ENCODE measurements at places on chromosomes 2 and 18.

DNA sequence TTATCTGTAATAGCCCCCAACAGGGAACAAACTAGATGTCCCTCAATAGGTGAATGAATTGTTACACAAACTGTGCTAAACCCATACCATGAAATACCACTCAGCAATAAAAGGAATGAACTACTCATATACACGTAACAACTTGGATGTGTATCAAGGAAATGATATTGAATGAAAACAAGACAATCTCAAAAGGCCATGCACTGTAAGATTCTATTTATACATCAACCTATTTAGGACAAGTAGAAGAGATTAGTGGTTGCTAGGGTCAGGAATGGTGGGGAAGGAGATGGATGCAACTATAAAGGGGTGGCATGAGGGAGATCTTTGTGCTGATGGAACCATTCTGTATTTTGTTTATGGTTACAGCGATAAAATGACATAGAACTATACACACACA lies 47.1 kb downstream of the KANSL3 start:
- no peak for DNase-seq

DNA sequence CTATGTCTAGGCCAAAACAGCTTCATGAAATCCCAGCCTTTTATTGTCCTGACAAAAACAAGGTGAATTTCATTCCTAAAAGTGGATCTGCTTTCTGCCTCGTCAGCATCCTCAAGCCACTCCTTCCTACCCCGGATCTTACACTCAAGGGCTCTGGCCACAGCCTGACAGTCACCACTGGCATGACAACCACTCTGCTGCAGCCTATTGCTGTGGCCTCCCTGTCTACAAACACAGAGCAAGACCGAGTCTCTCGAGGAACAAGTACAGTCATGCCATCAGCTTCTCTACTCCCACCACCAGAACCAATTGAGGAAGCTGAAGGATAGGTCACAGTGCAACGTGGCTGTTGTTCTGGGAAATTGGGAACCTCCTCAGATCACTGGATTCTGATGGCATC lies 106.1 kb downstream of the ICA1L start:
- no peak for DNase-seq

GRCh38 chr2:21372654-21373053 lies 248.9 kb downstream of the TDRD15 start:
- no peak for DNase-seq

GRCh38 chr2:172437419-172438341 lies 10.3 kb downstream of the ITGA6 start:
- DNase-seq: no peak

DNA sequence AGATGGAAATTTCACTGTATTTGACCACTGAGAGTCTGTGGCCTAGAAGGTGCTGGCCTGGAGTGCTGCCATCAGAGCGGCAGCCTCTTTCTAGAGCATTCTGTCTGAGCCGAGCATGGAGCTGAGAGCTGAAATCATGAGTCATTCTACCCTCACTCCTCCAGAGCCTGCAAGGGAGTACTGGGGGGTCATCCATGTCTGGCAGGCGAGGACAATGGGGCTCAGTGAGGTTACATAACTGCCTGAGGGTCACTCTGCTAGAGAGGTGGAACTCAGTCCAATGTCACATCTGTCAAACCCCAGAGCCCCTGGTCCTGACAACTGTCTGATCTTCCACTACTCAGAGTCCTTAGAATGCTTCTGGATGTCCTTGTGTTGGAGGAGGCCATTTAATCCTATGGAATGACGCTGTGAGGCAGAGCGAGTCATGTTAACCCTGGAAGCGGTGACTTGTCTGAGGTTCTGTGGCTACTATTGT lies 65.3 kb downstream of the HAUS1 start:
- no peak for DNase-seq

- DNase-seq: no peak
These were observed 276.4 kb upstream of the HS6ST1 start for GRCh38 chr2:128594953-128595677.

- no peak for DNase-seq
These were observed 35.4 kb upstream of the NT5DC4 start for GRCh38 chr2:112685271-112685884.

- DNase-seq: no peak
These were observed 390.7 kb downstream of the TMEM182 start for GRCh38 chr2:103152556-103152955.

GRCh38 chr18:22674272-22674671 lies 256.6 kb upstream of the CTAGE1 start:
- peak; percentile 62 for DNase-seq

DNA sequence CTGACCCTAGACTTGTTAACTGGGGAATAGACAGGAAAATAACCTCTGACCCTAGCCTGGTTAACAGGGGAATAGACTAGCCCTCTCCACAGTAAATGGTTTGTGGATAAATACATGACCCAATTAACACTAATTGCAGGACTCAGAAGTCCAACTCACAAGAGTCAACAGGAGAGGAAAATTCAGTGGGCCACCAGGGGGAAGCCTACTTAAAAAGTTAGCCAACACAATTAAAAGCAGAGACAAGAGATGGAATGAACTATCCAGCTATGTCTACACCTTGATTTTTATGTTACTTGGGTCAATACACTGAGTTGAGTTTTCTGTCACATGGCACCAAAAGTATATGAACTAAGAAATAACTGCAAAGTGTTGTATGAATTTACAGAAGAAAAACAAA lies 158.8 kb upstream of the SLC39A10 start:
- DNase-seq: no peak

GRCh38 chr18:57984490-57985115 lies 59.4 kb upstream of the NEDD4L start:
- DNase-seq: no peak

DNA sequence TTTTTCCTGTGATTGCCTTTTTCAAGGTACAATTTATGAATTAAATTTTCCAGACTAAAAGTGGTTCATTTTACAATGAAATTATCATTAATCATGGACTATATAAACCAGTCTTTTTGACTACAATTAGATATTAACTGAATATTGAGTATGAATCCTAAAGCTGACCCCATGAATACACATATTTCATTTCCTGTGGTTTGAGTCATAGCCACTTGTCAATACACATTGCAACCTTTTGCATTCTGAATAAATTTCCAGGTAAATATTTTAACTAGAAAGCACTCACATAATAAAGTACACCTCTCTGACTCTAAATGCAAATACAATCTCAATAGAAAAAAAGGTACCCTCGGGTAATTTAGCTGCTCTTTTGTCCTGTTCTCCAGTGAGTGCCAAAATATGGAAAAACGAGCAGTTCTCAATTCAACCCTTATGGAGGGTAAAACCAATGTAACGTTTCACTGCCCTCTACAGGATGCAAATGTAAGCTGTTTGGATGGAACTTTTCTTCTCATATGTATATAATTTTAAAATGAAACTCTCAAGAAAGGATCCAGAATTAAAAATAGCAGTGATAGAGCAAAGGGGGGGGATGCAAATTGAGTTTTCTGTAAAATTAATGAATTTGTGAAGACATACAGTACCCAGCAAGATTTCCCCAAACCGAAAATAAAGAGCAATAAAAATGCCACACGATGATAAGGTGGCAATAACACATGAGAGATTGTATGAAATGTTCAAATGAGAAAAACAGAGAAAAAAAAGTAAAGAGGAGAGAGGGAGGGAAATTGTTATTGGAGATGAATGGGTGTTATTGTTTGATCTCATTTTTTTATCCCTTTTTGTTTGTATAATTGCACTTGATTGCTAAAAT lies 1795.7 kb upstream of the PIK3C3 start:
- DNase-seq: no peak

DNA sequence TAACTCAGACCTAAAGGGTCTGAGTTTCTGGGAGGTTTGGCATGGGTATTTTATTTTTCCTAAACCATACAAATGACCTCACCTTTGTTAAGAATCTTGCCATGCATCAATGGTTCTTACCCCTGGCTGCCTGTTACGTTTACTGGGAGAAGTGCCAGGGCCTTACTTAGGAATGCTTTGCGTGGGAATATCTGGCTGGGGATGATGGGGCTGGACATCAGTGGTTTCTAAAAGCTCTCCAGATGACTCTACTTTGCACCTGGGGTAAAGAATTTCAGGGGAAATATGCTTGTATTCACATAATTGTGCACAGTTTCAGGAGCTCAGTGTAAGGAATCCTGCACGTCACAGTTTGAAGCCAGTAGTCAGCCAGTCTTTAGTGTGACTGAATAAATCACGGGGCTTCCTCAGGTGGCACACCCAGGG lies 18.2 kb upstream of the DAW1 start:
- DNase-seq: peak; percentile 43

- DNase-seq: no peak
These were observed 161.4 kb downstream of the BCL2 start for GRCh38 chr18:63158012-63158631.

GRCh38 chr2:13524492-13524891 lies 807.8 kb downstream of the TRIB2 start:
- DNase-seq: no peak

DNA sequence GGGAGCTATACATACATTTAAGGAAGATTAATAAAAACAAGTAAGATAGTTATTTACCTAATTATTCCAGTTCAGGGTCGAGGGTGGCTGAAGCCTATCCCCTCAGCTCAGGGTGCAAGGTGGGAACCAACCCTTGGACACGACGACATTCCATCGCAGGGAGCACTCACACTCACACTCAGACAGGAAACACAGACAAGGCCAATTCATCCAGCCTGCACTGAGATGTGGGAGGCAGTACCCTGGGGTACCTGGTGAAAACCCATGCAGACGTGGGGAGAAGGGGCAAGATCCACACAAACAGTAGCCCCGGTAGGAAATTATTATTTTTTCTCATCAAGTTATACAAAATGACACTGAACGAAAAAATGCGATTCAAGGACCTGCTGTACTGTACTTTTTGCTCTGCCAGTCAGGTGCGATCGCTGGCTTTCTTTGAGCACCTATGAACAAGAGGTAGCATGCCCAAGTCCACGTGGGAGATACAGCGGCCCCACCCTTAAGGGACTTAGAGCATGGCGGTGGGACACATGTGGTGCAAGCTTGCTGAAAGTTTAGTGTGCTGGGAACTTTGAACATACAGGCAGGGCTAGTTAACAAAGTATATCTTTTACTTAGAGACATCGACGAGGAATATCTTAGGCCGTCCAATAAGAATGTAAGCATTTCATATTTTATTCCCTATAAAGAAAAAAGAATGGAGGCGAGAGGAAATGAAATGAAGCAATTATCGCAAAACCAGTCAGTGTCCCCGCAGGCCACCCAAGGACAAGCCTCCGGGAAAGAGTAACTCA lies 624 bp downstream of the METTL8 start:
- DNase-seq: no peak

- no peak for DNase-seq
These were observed 103.9 kb downstream of the NEB start for GRCh38 chr2:151630372-151630771.

DNA sequence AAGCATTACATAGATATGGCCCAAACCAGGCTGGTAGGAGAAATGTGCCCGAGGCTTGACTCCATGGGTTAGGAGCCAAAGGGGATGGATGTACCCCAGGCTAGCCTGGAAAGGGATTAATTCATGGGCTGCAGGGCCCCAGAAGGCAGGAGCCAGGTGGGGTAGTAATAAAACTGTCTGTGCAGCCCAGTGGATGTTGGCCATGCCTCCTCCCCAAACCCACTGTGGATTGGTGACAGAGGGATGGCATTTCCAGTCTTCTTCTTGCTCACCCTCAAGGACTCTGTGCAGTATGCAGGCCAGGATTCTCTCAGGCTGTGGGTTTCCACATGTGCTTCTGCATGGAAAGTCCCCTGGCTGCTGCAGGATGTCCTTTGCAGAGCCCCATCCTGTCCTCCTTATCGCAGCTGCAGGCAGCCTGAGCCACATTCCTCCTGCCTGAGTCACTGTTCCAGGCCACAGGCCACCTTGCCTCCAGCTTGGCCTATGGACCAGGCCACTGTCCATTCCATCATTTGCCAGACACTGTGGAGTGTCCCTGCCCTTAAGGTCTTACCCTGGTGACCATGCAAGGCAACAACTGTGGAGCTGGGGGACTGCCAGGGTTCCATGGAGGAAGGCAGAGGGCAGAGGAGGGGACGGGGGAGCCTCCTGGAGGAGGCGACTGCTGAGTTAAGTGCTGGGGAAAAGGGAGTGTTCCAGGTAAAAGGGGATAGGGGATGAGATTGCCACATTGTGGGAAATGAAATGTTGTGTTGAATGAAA lies 38.9 kb downstream of the INO80C start:
- DNase-seq: no peak

GRCh38 chr18:70405052-70405451 lies 116.2 kb downstream of the SOCS6 start:
- DNase-seq: no peak

- no peak for DNase-seq
These were observed 331.0 kb downstream of the MYCN start for GRCh38 chr2:16271231-16271896.

DNA sequence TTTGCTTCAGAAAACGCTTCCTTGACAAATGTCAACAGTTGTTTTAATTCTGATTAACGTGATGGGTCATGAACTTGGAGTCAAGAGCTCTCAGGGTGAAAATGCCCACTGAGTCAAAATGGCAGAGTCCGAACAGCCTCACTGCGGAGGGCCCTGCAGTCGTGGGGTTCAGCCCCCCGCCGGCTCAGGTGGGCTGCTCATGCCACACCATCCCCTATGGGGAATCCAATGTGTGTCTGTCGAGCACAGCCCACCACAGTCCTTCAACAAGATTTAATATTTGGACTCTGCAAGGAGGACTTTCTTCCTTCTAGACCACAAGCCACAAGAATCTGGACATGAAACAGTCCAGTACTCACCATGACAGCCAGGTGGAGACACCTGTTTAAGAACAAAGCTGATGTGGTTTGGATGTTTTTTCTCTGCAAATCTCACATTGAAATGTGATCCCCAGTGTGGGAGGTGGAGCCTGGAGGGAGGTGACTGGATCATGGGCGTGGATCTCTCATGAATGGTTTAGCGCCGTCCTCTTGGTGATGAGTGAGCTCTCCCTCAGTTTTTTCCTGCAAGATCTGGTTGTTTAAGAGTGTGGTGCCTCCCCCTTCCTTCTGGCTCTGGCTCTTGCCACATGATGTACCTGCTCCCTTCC lies 201.0 kb downstream of the NDUFA10 start:
- no peak for DNase-seq

GRCh38 chr2:12910431-12910830 lies 193.7 kb downstream of the TRIB2 start:
- DNase-seq: no peak
